Fibroblast of skin of left biceps (primary cell): ENCODE measurements at places on chromosomes 1 and 21.
A peak's percentile ranks its signal among the peaks of the same experiment; 100 is the strongest.

DNA sequence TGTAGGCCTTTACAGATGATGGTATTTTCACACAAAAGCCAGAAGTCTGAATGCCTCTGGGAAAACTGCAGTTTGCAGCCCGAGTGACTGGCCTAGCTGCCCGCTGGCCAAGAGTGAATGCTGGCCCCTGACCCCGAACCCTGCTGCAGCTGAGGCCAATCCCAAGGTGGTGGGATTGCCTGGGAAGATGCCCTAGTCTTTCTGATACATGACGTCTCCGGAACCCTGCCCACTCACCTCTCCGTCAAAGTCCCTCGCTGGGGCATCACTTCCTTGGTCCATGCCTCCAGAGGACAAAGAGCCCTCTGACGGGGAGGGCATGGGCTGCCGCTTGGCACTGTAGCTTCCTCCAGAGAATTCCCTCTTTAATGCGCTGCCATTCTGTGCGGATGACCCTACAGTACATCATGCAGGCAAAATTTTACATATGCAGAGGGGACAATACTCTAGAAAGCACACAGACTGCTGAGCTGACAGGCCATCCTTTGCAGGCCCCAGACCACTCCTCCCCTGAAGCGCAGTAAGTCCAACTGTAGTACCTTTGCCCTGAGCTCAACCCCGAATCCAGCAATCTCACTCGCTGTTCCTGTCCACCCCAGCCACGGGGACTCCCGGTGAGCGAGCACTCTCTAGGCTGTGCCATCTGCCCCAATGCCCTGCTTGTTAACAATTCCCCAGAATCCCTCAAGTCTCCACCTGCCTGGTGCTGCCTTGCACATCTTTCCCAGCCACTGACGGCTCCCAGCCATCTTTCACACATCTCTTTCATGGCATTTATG lies 54.7 kb downstream of the COQ8A start:
- DNase-seq: no peak

DNA sequence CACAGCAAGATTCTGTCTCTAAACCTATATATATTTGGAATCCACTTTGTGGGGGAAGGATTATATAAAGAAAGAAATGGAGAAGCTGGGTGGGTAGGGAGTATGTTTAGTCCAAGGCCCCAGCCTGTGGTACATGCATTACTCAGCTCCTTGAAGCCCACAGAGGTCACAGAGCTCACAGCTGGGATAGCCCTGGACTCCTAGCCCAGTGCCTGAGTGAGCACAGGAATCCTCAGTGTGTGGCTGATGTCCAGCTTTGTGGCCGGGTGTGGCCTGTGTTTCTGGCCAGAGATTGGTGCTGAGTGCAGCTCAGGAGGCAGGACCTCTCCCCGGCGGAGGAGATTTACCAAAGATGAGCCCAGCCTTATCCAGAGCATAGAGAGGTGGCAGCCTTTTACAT lies 7.6 kb downstream of the CAPN9 start:
- DNase-seq: no peak

- no peak for DNase-seq
Observed at GRCh38 chr1:203187689-203188264, 1.3 kb upstream of the CHI3L1 start.

- no peak for DNase-seq
Observed at GRCh38 chr21:45099571-45099970, 25.2 kb downstream of the ADARB1 start.

DNA sequence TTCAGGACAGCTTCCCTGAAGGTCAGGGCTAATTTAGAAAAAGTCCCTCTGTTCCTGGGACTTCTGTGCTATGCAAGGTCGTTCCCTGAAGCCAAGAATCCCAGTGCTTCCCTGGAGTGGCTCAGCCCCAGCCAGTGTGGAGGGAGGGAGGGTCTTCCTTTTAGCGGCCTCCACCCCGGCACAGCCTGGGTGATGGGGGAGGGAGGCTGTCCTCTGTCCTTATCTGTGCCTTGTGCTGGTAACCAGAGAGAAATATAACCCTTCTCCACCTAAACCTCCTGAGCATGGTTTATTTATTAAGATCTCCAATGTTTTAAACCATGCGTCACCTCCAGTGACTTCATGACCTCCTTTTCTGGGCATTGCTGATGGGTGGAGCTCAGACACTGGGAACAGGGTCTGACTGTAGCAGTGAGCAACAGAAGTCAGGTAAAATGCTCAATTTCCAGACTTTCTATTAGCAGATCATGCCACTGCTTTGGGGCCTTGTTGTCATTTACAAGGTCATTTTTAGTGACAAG lies 157.1 kb downstream of the DSCAM start:
- no peak for DNase-seq

DNA sequence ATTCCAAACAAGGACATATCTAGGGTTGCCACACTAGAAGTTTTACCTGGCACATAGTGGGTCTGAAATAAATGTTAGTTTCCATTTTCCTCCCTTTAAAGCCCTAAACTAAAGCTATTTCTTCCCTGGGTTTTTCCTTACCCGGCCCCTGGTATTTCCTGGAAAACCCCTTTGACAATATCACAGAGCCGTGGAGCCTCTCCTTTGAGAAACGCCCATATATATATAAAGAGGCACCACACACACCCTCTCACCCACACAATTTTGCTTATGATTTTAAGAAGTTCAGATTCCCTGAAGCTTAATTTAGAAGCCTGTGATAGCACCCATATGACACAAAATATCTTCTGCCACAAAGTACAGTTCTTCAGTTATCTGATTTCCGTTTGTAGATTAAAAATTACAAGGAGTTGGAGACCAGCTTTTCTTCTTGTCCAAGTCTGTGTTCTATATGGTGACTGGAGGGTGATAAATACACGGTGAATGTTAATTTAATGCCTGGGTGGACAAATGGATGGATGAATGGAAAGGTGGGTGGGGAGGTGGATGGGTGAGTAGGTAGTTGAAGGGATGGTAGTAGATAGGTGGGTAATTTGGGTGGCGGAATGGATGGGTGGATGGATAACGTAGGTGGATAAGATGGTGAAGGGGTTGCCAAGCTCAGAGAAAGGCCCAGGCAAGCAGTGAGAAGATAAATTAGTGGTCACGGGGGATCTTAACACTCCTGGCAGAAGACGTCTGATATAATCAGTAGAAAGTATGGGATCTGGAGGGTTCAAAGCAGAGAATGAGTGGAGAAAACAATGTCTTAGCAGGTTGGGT lies 154.4 kb upstream of the FGGY start:
- DNase-seq: no peak

- DNase-seq: no peak
Observed at GRCh38 chr1:11946647-11947046, 12.1 kb downstream of the PLOD1 start.

DNA sequence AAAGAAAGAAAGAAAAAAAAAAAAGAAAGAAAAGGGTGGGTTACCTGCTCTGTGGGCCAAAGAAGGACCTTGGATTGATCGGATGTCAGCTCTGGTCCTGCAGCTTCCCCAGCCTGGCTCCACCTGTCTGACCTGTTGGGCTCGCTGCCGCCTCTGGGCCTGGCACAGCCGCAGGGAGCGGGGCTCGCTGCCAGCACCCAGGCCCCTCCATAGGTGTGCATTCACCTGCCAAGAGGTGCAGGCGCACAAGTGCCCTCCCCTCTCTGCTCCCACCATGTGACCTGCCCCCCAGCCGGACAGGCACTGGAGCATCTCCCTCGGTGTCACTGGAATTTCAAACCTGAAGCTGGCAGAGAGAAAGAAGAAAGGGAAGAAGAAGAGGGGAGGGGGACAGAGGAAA lies 33.1 kb upstream of the GPR157 start:
- DNase-seq: no peak

GRCh38 chr1:106964495-106964894 lies 92.0 kb upstream of the PRMT6 start:
- no peak for DNase-seq

DNA sequence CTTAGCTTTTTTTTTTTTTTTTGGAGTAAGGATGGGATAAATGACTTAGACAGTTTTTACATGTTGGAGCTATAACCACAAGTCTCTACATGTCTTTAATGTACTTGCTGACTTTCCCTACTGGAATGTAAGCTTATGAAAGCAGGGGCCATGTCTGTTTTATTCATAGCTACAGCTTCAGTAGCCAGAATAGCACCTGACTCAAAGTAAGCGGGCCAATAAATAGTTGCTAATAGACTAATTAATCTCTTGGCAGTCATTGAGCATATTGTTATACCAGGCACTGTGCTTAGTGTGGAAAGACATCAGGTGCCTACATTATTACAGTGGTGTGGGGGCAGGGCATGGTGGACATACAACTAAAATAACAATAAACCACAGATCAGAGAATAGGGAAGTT lies 84.4 kb upstream of the HOOK1 start:
- DNase-seq: peak; percentile 75

- no peak for DNase-seq
Observed at GRCh38 chr1:111570781-111571181, 48.8 kb upstream of the RAP1A start.

DNA sequence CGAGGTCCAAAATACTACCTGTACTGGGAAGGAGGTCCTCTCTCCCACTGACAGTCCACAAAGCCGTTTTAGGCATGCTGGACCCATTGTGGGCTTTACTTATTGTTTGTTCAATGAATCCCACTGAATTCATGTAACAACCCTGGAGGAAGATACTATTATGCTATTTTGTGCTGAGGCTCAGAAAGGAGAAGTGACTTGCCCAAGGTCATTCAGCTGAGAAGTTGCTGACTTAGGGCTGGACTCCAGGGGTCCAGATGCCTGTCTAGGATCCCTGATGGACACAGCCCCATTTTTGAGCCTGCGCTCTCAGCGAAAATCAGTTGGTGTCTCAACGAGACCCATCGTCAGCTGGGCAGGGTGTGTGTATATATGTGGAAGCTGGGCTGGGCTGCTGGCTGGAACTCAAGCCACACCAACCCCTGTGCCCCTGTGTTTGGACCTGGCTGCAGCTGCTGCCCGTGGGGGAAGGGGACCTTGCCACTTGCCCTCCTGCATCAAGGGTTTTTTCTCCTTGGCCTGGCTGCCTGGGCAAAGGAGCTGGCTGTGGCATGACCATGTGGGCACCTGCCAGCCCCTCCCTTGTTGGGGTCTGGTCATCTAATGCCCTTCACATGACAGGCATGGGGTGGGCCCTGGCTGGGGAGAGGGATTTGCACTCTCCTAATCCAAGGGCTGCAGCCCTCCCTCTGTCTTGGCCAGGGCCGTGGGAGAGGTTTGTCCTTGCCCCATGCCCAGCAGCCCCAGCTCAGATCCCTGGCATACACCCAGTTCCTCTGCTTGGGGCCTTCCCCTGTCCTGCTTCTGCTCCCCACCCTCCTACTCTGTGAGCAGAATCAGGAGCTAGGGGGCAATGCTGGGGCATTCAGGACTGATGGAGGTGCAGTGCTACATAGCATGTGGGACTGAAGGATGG lies 15.0 kb downstream of the KCNQ4 start:
- DNase-seq: no peak

DNA sequence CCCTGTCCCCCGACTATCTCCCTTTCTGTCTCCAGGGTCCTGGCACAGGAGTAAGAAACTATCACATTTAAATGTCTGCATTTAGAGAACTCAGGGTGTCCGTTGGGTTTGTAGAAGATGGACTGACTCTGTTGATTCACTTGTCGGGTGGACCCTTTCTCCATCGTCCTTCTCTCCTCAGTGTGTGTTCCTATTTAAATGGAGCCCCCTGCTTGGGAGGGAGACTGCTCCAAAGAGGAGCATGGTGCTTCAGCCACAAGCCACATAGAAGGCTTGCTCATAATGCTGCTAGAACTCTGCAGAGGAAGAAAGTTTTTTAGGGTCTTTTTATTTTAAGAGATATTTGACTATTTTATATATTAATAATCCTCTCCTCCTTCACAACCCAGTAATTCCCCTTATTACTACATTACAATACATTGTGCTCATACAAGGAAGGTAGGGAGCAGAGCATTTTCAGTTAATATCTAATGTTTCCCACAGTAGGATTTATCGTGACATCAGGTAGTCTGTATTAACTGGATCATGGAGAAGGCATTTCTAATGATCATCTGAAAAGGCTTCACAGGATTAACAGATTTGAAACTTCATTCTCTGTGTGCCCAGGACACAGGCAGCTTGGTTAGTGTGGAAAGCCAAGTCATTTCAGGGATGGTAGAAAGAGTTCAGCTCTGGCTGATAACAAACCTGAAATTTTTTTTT lies 13.8 kb downstream of the FGGY start:
- DNase-seq: no peak

- no peak for DNase-seq
Observed at GRCh38 chr1:169867012-169867675, 26.6 kb downstream of the SCYL3 start.

GRCh38 chr1:54865238-54866073 lies 21.5 kb downstream of the DHCR24 start:
- DNase-seq: no peak

DNA sequence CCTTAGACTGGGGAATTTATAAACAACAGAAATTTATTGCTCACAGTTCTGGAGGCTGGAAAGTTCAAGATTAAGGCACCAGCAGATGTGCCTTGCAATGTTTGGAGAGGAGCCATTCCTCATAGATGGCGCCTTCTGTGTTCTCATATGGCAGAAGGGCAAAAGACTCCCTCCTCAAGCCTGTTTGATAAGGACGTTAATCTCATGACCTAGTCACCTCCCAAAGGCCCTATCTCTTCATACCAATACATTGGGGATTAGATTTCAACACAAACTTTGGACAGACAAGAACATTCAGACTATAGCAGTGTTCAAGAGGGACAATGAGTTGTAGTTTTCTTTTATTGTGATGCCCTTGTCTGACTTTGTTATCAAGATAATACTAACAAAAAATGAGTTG lies 34.3 kb downstream of the PSMG1 start:
- DNase-seq: no peak

- DNase-seq: no peak
Observed at GRCh38 chr1:1332774-1333480, 1.8 kb downstream of the TAS1R3 start.

DNA sequence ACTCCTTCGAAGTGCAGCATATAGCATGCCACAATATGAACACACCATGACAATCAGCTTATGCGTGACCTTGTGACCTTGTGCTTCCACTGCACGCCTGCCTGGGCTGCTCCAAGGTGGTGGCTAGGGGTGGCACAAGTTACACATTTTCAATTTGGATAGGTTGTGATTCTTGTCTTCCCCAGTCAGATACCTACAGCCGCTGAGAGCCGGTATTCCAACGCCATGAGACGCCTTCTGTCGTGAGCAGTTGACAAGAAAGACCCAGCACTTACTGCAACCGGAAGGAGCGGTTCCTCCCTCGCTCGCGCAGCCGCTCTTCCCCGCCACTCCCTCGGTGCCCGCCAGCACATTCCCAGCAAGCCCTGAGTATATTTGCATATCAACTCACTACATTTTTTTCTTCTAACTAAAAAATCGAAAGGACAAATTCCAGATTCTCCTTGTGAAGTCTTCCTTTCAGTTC lies 359 bp upstream of the RNU11 start:
- DNase-seq: peak; percentile 83
